H9 (cell line): ENCODE measurements at places on chromosomes 5 and 9. TPM values are rescaled to one million over a fixed set of nuclear protein-coding genes. Genes with fewer than 3 reads are reported as not detected.

Gene PCDHA4
- total RNA-seq = 3.5 and 3.9 TPM in 2 replicates

Gene LRRC70
- 0.55 and 1.1 TPM in 2 replicates for total RNA-seq

Gene S100Z
- total RNA-seq = not detected in 2 replicates

Gene OGN
- total RNA-seq = not detected in 2 replicates

Gene IL17B
- not detected in 2 replicates for total RNA-seq

Gene TLE1
- total RNA-seq = 75.1 and 79.3 TPM in 2 replicates

Gene IDNK
- 0.59 and 1.4 TPM in 2 replicates for total RNA-seq

Gene TMEM203
- 34.1 and 35.5 TPM in 2 replicates for total RNA-seq

Gene LRRC26
- total RNA-seq = 0.55 and 0.96 TPM in 2 replicates

Gene CDC20B
- 0.18 and 0.26 TPM in 2 replicates for total RNA-seq

Gene TMEFF1
- 64.7 and 65.5 TPM in 2 replicates for total RNA-seq

Gene MARCHF11
- total RNA-seq = 0.31 and 0.37 TPM in 2 replicates

Gene TMEM174
- total RNA-seq = not detected in 2 replicates

Gene SCAI
- total RNA-seq = 14.1 and 15.5 TPM in 2 replicates

Gene MRPL50
- total RNA-seq = 20.0 and 20.7 TPM in 2 replicates

Gene PCDHGA6
- 1.5 and 1.7 TPM in 2 replicates for total RNA-seq

Gene CRHBP
- not detected in 2 replicates for total RNA-seq

Gene PLAC8L1
- 0.52 and 0.64 TPM in 2 replicates for total RNA-seq

Gene P4HA2
- 15.1 and 15.3 TPM in 2 replicates for total RNA-seq

Gene WNT8A
- total RNA-seq = 0.26 and 0.33 TPM in 2 replicates

DNA sequence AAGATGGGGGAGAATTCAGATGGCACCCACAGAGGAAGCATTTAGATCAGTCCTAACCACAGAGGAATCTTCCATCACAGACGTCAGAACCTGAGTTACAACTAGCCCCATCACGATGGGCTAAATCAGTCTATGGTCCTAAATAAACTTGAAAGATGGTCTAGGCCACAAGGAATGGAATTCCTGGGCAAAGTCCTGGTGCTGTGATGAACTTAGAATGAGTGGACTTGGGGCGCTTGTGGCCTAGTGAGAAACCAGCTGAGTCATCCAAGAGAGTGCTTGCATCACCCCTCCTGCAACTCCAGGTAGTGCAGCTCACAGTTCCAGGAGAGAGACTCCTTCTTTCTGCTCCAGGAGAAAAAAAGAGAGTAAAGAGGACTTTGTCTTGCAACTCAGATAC is 722.9 kb upstream of the RGMB start:
- no peak for DNase-seq

GRCh38 chr5:38468978-38469706 is 87.3 kb downstream of the LIFR start:
- DNase-seq = no peak

- no peak for DNase-seq
These were observed 182.9 kb downstream of the SAXO1 start for GRCh38 chr9:18849890-18850677.

GRCh38 chr9:109316207-109316640 is 4.6 kb downstream of the EPB41L4B start:
- no peak for DNase-seq

DNA sequence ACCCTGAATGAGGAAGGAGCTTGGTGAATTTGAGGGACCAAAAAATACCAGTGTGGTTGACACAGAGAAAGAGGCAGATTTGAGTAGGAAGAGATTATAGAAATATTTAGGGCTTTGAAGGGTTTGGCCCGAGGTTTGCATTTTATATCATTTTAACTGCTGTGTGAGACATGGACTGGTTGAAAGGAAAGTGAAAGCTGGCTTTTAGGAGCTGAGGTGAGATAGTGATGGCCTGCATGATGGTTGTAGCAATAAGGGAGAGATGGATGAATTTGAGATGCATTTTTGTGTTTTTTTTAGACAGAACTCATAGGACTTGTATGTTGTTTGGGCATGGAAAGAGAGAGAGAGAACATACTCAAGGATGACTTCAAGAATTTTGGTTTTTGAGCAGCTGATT is 21.7 kb downstream of the FER start:
- DNase-seq = no peak

DNA sequence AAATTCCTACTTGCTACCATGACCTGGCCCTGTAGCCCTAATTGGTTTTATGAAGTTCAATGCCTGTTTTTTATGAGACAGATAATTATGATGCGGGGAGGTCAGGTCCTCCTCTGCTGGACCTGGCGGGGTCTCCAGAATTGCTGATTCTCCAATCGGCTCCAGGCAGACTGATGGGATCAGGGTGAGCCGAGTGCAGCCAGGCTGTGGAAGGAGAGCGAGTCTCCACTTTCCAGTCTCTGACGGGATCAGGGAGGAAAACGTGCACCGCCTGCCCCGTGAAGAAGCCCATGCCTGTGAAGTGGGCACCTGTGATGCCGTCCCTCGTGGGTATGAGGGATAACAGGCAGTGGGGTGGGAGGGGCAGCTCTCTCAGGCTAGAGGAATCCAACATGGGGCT is 71.5 kb upstream of the HSPA9 start:
- DNase-seq = no peak

DNA sequence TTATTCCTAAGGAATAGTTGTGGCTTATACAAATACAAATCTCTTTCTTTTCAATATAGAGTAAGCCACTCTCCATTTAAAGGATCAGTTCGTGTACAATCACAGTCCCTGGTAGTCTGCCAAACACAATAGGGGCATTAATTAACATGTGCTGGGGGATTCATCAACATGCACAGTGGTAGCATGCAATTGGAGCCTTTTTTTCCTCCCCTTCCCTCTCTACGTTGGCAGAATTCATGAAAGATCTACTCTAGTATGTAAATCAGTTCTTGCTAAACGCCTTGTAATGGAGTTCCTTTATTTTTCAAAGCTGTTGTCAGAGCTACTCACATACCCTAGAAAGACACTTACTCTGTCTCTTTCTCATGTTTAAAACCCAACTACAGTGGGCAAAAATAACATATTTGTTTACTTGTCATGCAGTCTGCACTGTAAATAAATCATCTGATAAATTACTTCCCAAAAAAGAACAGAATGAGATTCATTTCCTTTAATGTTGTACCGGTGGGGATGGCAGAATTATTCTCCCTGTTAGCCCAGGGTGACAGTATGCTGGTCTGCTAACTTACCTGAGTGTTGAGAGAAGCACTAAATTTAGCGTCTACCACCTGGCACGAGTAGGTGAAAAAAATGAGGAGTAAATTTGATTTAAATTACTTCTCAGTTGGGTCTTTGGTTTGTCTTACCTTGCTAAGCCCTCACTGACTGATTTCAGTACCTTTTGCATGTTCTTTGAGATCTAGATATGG is 341.5 kb upstream of the CCNH start:
- no peak for DNase-seq

GRCh38 chr5:38259062-38259808 is 876 bp downstream of the EGFLAM start:
- DNase-seq = no peak

DNA sequence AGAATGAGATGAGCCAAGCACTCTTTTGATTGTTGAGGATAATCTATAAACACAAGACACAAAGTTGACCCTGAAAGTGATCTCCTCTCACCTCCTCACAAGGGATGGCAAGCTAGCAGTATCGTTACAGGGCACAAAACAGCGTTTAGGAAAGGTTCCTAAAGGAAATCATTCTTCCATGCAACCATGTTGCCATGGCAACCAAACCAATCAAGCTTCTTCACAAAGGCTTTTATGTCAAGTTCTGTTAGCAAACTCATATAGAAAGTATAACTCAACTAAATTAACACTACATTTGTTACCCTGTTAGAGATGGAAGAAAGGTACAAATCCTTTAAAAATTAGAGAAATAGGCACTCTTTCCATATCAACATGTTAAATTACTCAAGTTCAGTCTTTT is 1016.8 kb upstream of the DMAC1 start:
- no peak for DNase-seq

DNA sequence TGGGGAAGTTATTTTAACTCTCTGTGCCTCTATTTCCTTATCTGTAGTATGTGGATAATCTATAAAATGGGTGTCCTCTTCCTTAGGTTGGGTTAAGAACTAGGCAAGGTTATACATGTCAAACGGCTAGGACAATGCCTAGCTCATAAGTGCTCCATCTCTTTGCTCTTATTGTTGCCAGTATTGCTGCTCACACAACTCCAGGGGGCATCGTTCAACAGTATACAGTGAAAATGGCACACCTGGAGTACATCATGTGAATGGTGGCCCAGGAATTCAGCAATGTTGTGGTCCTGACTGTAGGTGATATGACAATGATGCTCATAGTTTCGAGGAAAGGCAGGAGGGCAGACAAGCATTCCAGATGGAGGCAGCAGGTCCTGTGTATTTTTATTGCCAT is 30.1 kb downstream of the SLIT3 start:
- DNase-seq = no peak

- no peak for DNase-seq
These were observed 659.8 kb downstream of the IRX1 start for GRCh38 chr5:4255441-4255840.
